ENCODE measurements at places on chromosomes 3 and 15.

- no peak for DNase-seq
Observed at GRCh38 chr15:89452330-89452836, 44.0 kb downstream of the RHCG start.

GRCh38 chr15:50685191-50685975, 1.2 kb downstream of the TRPM7 start:
- DNase-seq: no peak

- DNase-seq: no peak
Observed at GRCh38 chr15:59124261-59124660, 19.3 kb downstream of the CCNB2 start.

DNA sequence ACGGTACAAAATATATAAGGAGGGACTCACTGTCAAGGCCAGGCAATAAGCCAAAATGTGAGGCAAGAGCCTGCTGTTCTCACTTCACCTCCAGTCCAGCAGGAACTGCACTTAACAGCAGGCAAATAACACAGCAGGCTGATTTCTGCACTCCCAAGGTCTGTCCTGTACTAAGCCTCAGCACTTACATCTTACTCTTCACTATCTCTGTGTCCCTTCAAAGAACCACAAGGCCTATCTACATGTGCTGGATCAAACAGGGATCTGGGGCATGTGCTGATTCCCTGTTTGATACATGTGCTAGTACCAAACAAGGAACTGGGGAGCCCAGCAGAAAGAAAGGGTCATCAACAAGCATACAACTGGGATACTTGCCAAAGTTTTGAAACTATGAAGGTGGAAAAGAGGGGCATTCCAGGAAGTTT, 22.2 kb downstream of the UACA start:
- no peak for DNase-seq

DNA sequence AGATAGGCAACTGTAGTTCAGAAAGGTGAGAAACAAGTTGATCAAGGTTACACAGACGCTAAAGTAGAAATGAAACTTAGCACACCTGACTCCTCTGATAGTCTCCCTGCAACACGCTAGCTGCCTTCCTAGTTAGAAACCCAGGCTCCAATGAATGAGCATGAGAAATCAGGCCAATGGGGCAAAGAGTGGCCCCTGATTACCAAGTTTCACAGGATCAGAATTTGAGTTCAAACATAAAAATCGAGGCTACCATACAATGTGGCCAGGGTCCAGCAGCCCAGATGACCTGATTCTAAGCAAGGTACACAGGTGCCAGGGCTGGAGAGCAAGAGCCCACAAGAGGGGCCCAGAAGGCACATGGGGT, 7.7 kb downstream of the PLD1 start:
- no peak for DNase-seq

DNA sequence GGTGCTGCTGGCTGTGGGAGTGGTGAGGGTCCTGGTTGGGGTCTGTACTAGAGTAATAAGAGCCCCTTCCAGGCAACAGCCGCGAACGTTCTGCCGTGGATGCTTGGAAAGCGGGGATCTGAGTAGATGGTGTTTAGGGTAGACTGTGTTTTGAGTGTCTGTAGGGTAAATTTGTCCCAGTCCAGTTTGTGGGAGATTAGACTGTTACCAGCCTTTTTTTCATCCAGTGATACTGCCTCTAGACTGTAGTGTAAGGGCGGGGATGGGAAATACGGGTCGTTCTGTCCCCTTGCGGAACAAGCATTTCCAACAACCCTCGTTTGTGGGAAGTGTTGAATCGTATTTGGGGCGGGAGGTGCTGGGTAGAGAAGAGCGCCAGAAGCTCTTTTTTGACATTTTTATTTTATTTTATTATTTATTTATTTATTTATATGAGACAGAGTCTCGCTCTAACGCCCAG, 424 bp downstream of the HAUS2 start:
- DNase-seq: no peak

GRCh38 chr3:45601156-45601555, 6.6 kb downstream of the LIMD1 start:
- no peak for DNase-seq

DNA sequence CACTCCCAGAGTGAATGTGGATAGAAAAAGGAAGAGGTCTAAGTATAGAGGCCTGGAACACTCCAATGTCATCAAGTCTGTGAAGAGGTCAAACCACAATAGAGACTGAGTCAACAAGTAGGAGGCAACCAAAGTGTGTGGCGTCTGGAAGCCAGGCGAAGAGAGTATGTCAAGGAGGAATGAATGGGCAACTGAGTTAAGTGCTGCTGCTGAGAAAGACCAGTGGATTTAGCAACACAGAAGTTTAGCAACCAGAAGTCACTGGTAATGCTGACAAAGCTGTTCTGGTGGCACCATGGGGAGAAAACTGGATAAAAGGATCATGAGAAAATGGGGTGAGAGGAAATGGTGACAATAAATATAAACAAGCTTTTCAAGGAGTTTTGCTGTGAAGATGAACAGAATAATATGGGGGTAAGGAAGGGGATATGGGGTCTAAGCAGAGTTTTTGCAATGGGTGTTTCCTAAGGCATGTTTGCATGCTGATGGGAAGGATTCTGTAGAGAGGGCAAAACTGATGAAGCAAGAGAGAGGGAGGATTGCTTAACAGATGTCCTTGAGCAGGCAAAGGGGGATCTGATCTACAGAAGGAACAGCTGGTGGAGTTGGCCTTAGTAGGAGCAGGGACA, 38.4 kb downstream of the PCOLCE2 start:
- DNase-seq: no peak

- no peak for DNase-seq
Observed at GRCh38 chr3:122966045-122966444, 61.5 kb downstream of the SEMA5B start.

DNA sequence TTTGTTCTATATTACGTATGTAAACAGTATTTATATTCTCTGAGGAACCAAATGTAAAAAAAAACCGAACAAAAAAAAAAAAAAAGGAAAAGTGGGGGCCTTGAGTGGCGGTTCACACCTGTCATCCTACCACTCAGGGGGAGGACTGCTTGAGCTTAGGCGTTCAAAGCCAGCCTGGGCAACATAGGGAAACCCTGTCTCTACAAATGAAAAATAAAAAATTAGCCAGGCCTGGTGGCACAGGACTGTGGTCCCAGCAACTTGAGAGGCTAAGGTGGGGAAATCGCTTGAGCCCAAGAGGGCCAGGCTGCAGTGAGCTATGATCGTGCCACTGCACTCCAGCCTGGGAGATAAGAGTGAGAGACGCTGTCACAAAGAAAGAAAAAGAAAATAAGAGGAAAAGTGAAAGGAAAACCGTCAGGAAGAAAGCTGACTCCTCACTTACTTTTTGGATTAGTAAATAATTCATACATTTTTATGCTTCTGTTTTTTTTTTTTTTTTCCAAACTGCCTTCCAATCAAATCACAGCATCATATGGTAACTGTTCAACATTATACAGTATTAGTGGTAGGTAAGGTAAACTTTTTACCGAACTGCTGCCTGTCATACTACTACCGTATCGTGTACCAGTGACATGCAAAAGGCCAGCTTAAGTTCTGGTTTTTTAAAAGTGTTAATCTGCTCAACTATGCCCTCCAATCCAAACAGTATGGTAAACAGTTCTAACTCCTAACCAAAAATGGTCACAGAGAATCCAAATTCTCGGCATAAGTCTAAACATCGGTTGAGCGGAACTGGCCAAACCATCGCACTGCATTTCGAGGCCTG, 1.2 kb downstream of the PHC3 start:
- DNase-seq: no peak

DNA sequence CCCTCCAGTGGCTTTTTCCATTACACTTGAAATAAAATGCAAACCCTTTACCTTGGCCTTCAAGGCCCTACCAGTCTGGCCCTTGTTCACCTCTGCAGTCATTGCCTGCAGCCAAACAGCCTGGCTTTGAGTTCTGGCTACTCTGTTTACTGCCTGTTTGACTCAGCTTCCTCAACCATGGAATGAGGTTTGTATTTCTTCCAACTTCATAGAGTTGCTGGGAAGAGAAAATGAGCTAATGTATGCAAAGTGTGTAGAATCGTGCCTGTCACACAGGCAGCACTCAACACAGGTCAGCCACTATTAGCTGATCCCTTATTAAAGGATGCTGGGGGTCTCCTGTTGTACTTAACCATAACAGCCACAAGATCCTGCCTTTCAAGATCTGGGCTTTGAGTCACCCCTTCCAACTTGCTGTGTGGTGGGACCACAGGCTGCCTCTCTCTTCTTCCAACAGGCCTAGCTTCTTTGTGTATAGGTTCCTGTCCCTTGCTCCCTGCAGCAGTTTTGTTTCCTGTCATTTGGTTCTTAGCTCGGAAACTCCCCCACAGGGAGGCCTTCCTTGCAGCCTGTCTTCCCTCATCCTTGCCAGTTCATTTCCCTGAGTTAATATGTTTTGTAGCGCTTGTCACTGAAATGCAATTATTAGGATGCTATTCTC, 6.4 kb downstream of the MED12L start:
- DNase-seq: no peak

DNA sequence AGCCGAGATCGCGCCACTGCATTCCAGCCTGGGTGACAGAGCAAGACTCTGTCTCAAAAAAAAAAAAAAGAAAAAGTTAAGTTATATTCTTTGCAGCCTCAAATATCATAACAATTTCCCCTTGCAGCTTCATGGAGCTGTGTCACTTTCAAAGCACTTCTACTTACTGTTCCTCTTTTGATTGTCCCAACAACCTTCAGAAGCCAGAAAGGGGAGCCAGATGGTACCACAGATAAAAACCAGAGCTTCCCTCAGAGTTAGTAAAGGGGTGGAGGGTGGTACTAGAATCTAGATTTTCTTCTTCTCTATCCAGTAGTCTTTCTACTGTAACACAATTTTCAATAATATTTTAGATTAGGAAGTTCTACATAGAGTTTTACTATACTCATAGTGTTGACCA, 188.8 kb downstream of the TAFA4 start:
- DNase-seq: no peak

DNA sequence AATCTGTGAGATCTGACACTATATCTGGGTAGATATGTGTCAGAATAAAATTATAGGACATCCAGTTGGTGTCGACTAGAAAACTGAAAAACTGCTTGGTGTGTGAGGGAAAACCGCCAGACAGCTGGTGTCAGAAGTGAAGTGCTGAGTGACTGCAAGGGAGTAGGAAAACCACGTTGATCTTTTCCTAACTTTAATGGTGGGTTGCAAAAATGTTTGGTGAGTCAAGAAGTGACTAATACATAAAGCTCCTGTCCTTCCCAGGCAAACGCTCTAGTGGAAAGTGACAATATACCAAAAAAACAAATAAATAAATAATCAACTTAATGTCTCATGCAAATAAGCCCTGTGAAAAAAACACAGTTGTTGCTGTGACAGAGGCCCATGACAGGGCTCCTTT, 7.3 kb upstream of the CD96 start:
- no peak for DNase-seq

GRCh38 chr3:7875925-7876324, 625.7 kb upstream of the LMCD1 start:
- DNase-seq: no peak

DNA sequence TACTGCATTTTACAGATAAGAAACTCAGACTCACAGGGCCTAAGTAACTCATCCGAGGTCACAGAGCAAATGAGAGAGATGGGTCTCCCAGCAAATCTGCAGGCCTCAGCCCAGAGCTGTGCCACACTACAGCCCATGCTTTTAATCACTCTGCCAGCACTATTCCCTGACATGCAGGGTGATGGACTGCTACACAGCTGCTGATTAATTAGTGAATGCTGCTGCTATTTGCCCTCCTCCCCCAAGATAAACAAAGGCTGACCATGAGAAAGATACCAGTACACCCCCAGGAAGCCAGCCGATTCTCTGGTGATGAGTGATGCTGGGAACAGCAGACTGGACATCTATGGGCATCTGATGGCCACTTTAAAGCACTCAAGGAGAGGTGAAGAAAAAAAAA, 39.3 kb downstream of the RFTN1 start:
- DNase-seq: no peak

DNA sequence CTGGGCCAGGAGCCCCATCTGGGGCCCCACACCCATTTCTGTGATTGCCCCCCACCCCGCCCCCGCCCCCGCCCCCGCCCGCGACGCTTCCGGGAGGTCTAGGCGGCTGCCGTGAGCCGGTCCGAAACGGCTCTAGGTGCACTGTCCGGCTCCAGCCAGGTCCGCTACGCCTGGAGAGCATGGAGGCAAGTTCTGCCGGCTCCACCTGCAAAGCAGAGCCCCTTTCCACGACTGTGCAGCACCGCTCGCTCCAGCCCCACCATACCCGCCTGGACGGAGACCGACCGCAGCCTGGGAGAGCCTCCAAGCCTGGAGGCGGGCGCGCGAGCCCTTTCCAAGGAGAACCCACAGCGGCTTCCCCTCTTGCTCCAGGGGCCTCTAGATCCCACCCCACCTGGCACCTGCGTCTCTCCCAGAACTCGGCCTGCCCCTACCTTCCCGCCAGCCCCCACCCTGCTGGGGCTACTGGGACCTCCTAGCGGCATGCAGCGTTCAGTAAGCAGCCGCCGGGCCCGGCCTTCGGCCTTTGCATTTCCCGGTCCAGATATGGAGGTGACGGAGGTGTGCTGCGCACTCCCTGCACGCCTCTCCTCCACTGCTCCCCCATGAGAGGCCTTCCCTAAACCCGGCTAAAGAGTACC, 66.2 kb downstream of the KLF13 start:
- DNase-seq: no peak

- no peak for DNase-seq
Observed at GRCh38 chr3:55541456-55541855, 54.4 kb upstream of the WNT5A start.

DNA sequence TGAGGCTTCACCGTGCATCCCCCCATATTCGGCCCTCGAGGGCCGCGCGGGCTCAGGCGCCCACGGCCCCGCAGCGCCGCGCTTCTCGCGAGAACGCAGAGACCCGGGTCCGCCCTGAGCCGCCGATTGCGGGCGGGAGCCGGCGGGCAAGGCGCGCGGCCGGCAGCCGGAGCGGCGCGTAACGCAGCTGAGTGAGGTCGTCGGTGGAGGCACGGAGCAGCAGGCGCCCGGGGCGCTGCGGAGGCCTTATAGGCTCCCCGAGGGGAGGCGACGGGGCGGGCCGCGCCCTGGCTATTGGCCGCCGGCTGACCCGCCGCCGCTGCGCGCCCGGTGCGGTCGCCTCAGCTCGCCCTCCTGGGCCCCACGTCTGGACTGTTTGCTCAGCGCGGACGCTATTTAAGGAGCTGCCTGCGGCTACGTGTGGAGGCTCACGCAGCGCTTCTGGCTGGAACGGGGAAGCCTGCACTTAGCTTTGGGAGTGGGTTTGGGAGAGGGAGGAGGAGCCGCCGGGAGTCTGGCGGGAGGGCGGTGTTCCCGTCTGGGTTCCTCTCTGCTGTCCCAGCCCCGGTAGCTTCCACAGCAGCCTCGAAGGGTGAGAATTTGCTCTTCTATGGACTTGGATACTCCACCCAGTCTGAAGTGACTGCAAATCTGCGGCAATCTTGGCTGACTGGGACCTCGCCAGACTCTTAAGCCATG, at the start of gene PLOD2:
PLOD2 (minus strand) TSS at position 221 of the 699 bp plus-strand sequence; CDS start at position 26, 195 bp downstream.
- DNase-seq: no peak

- no peak for DNase-seq
Observed at GRCh38 chr15:35139822-35140221, 54.7 kb upstream of the NANOGP8 start.

DNA sequence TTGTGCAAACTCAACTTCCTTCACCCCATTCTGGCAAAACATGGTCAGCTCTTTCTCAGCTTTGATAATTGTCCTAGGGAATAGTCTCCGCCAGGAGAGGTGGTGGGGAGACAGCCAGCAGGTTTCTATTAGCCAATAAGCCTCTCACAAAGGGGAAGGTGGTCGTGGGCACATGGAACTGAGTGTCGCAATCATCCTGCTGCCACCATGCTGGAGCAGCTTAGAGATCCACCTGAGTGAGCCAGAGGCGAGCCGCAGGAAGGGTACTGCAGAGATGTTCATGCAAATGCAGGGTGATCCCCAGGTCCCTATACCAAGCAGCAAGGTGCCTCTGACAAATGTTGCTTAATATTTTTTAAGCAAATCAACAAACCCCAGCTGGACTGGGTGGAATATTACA, 182.8 kb downstream of the RORA start:
- no peak for DNase-seq

Data from stimulated activated CD8-positive, alpha-beta memory T cell treated with anti-CD3 and anti-CD28 coated beads, Interleukin-4, amount 100 ng/mL, for 4 hours (primary cell).